ENCODE measurements at places on chromosomes 2 and 18.

GRCh38 chr2:200798514-200798913, 13.2 kb upstream of the BZW1 start:
- DNase-seq = no peak

DNA sequence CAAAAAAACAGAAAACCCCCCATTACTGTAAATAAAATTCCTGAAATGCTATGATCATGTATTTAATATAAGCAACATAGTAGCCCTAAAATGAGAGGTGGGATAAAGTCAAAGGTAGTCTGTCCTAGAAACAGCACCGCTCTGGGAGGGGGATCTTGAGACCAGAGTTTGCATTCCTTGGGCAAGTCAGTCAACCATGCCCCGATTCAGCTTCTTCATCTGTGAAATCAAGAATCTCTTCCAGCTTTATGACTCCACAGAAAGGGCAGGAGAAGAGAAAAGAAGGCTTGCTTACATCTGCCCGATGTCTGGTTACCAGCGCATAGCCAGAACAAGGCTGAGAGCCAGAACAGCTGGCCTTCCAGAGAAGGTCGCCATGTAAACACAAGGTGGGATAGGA, 2.1 kb upstream of the FBLN7 start:
- DNase-seq = no peak

- DNase-seq = no peak
These were observed 580.4 kb upstream of the FAM98A start for GRCh38 chr2:34179511-34179910.

GRCh38 chr18:67582488-67582887, 66.0 kb upstream of the DSEL start:
- DNase-seq = no peak

DNA sequence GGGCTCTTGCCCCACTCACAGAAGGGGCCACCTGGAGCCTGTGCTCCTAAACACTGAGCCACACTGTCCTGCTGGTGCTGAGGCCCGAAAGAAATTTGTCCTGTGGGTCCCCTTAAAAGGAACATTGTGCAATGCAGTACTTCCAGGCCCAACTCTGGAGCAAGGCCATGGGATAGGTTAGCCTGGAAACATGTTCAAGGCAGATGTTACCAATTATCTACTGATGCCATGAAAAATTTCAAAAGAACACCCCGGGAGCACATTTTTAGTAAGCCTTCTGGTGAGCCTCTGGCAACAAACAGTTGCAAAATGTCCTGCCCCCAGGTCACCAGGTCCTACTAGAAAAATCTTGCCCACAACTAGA, 12.3 kb upstream of the PTMA start:
- DNase-seq = no peak

DNA sequence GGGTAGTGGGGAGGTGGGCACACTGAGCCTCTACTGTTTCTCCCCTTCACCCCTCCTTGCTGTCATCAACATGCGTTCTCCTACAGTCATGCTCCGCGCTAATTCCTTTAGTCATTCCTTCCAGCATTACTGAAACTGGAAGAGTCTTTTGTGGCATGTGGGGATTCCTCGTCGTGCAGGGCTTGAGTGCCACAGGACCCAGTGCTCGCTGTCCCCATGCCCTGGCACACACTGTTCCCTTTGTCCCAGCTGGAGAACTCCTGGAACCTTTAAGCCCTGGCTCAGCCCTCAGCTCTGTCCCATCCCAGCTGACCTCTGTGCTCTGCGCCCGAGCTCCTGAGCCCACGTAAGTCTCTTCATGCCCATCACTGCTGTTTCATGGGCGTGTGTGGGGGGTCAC, 42.1 kb downstream of the ODC1 start:
- DNase-seq = no peak

- DNase-seq = no peak
These were observed 10.4 kb downstream of the RTTN start for GRCh38 chr18:70195014-70195614.

GRCh38 chr2:239874636-239875356, 150.3 kb downstream of the NDUFA10 start:
- no peak for DNase-seq

- no peak for DNase-seq
These were observed 331.6 kb downstream of the SETBP1 start for GRCh38 chr18:45012286-45012685.

GRCh38 chr18:72727776-72728175, 140.0 kb downstream of the NETO1 start:
- no peak for DNase-seq

- peak; percentile 49 for DNase-seq
These were observed 475 bp downstream of the B3GNT2 start for GRCh38 chr2:62196278-62196901.

DNA sequence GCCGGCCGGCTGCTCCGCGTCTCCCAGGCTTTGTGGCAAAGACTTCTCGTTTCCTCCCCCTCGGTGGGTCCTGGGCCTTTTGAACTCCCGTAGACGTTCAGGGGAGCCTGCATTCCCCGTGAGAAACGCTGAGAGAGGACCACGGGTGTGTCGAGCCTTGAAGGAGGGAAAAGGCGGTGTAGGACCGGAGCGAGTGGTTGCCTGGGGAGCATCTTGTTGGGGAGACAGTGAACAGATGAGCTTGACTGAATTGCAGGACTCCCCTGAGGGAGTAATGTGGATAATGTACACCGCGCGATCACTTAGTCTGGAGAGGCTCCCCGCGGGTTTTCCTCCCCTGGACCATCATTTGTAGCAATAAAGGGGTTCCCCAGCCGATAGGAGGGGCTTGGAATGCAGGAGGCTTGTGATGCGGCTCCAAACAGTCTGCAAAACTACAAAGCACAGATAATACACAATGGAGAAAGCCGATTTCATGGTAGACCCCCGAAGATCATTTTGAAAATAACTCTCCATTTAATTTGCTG, 769 bp downstream of the ALMS1 start:
- DNase-seq = peak; percentile 4

GRCh38 chr2:30382995-30383394, 64.1 kb upstream of the LCLAT1 start:
- DNase-seq = no peak

DNA sequence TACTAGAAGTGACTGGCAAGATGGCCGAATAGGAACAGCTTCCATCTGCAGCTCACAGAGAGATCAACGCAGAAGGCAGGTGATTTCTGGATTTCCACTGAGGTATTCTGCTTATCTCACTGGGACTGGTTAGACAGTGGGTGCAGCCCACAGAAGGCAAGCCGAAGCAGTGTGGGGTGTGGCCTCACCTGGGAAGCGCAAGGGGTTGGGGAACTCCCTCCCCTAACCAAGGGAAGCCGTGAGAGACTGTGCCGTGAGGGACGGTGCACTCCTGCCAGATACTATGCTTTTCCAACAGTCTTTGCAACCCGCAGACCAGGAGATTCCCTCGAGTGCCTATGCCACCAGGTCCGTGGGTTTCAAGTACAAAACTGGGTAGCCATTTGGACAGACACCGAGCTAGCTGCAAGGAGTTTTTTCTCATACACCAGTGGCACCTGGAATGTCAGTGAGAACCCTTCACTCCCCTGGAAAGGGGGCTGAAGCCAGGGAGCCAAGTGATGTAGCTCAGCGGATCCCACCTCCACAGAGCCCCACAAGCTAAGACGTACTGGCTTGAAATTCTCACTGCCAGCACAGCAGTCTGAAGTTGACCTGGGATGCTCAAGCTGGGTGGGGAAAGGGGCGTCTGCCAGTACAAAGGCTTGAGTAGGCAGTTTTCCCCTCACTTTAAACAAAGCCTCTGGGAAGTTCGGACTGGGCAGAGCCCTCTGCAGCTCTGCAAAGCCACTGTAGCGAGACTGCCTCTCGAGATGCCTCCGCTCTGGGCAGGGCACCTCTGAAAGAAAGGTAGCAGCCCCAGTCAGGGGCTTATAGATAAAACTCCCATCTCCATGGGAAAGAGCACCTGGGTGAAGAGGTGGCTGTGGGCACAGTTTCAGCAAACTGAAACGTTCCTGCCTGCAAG, 40.1 kb downstream of the PLEK start:
- peak; percentile 23 for DNase-seq

GRCh38 chr18:9325716-9326115, 8.9 kb upstream of the TWSG1 start:
- no peak for DNase-seq

DNA sequence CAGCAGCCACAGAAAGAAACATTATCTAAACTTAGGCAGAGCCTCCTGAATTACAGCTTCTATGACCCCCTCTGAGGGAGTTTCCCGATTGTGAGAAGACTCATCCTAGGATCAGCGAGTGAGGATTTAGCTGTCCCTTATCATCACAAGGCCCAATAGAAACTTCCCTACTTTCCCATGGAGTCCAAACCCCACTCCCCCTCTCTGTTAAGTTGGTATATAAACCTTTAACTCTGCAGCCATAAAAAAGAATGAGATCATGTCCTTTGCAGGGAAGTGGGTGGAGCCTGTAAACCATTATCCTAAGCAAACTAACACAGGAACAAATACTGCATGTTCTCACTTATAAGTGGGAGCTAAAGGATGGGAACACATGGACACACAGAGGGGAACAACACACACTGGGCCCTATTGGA, 78.8 kb downstream of the MYL12B start:
- no peak for DNase-seq

GRCh38 chr2:217710211-217710765, 292.5 kb downstream of the TNS1 start:
- no peak for DNase-seq

- DNase-seq = no peak
These were observed 198.7 kb upstream of the MEIS1 start for GRCh38 chr2:66236067-66236685.

- DNase-seq = no peak
These were observed 40.8 kb downstream of the CRACDL start for GRCh38 chr2:98895221-98895620.

DNA sequence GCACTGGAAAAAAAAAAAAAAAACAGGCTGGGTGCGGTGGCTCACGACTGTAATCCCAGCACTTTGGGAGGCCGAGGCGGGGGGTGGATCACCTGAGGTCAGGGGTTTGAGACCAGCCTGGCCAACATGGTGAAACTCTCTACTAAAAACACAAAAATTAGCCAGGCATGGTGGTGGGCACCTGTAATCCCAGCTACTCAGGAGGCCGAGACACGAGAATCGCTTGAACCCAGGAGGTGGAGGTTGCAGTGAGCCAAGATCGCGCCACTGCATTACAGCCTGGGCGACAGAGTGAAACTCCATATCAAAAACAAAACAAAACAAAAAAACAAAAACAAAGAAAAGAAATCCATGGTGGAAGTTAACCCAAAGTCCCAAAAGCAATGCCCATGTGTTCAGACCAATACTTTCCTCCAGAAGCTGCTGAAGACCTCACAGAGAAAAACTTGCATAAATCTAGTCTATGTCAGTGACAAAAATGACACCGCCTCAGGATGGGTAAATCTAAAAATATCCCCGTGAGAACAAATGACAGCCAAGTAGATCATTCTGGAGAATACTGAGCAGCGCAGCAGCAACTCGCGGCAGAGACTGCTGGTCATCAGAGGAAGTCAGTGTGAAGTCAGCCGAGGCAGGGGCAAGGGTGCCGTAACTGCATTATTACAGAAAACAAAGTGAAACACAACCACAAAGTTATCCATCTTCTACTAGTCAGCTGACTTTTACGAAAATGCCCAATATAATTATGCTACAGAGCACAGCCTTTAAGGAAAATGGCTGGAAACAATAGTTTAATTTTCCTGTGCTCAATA, 41.0 kb downstream of the LPIN2 start:
- peak; percentile 47 for DNase-seq
